ENCODE measurements at places on chromosomes 11 and 22.

- peak; percentile 10 for DNase-seq
Observed at GRCh38 chr11:108496643-108497256, 1.4 kb downstream of the POGLUT3 start.

- DNase-seq = no peak
Observed at GRCh38 chr11:124873951-124874350, 8.7 kb downstream of the ROBO3 start.

DNA sequence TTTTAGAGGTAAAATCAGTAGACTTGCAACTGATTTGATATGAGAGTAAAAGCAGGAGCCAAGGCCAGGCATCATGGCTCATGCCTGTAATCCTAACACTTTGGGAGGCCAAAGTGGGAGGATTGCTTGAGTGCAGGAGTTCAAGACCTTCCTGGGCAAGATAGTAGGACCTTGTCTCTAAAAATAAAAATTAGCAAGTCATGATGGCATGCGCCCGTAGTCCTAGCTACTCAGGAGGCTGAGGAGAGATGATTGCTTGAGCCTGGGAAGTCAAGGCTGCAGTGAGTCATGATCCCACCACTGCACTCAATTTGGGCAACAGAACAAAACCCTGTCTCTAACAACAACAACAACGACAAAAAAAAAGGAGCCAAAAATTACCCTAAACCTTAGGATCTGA lies 13.5 kb downstream of the SGSM3 start:
- no peak for DNase-seq

GRCh38 chr11:65083134-65083833 lies 556 bp downstream of the CDCA5 start:
- no peak for DNase-seq
